ENCODE measurements at places on chromosomes 1 and 21.

DNA sequence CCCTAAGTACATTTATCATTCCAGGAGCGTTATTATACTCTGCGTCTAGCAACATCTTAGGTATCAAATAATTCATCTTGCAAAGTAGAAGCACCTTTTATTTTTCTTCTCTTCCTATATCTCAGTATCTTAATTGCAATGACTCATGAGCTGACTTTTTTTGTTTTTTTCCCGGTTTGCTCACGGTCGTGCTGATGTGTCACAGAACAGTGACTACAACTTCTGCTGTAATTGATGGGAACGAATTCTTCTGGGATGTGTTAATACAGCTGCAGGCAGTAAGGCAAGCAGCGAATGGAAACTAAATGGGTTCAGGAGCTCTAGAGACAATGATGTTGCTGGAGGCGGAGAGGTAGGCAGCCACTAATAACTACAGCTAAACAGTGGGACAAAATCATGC is 89.8 kb upstream of the TMPRSS15 start:
- DNase-seq, result no peak

GRCh38 chr1:202282596-202283283 is 59.0 kb downstream of the UBE2T start:
- no peak for DNase-seq

GRCh38 chr1:97947695-97948094 is 26.9 kb upstream of the DPYD start:
- DNase-seq, result no peak

- DNase-seq, result no peak
Measured at GRCh38 chr1:198641501-198641900, 2.7 kb downstream of the PTPRC start.

DNA sequence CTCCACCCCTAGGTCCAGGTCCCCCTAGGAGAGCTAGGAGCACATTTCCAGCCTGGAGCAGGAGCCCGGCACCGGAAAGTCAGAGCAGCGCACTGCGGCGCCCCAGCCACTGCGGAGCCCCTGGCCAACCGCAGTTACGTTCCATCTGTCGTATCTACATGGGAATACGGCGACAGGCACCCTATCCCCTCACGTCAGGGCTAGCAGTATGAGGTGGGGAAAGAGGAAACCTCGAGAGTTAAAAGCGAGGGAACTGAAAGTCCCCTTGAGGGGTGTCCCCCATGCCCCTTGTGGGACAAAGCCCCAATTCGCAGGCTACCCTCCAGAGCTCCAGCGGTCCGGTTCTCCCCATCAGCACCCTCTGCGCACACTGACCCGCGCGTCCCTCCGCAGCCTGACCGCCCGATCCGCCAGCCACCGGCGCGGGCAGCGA is 995 bp downstream of the COLGALT2 start:
- DNase-seq, result no peak

- peak; percentile 26 for DNase-seq
Measured at GRCh38 chr1:38778521-38778920, 81.1 kb downstream of the RRAGC start.

DNA sequence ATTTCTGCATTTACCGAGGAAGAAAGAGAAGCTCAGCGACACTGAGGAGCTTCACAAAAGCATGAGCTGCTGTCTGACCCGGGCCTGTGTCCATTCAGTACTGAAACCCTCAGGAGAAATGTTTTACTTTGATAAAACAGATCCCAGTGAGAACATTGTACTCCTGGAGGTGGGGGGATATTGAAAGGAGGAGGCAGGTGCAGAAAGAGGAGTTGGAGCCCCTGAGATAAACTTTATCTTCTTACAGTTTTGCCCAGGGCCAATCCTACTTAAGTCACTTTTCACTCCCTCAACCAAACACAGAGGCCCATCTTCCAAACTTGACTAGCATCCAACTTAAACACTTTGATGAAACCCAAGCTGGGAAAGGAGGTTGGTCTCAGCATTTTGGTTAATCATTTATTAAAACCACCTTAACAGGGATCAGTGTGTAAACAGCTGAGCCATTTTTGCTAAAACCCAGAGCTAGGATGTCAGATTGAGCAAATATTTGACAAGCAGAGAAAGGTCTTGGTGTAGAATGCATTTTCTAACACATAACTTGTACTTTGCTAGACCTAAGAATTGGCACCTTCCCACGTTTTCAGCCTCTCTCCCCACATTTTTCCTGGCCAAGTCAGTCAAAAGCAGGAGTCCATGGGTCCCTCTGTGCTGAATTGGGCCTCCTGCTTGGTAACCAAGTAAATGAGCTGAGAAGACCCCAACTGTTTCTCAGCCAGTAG is 32.5 kb upstream of the SARS1 start:
- no peak for DNase-seq

Measured in right atrium auricular region (tissue), 2 donors.